Forelimb muscle (tissue), 1 donor: ENCODE measurements at places on chromosomes 2 and 18. TPM values are rescaled to one million over a fixed set of nuclear protein-coding genes. Genes with fewer than 3 reads are reported as not detected.

Gene PAX3
- 1.5 TPM for polyA plus RNA-seq

Gene FAM168B
- polyA plus RNA-seq, result 64.6 TPM

Gene HOXD11
- polyA plus RNA-seq, result not detected

Gene LRRTM4
- 0.58 TPM for polyA plus RNA-seq

Gene CPLX4
- polyA plus RNA-seq, result not detected

Gene DSC2
- polyA plus RNA-seq, result 10.1 TPM
